ENCODE measurements at places on chromosomes 13 and 19.

- DNase-seq = no peak
These were observed 1373.7 kb downstream of the PCDH9 start for GRCh38 chr13:65856431-65856830.

- DNase-seq = no peak
These were observed 144.5 kb downstream of the NALCN start for GRCh38 chr13:101271681-101272245.

DNA sequence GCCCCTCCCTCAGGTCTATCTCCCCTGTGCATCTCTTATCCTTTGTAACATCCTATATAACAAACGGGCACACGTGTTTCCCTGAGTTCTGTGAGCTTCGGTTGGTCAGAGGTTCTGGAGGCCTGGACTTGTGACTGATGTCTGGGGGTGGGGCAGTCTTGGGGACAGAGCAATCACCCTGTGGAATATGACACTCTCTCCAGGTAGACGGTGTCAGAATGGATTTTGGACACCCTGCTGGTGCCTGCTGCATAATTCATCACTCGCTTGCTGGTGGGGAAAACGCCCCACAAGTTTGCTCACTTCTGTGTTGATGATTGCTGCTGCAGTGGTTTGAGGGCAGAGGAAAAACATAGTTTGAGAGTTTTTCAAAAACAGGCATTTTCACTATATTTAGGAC is 223.2 kb downstream of the UQCRFS1 start:
- DNase-seq = no peak

- DNase-seq = no peak
These were observed 65.3 kb upstream of the TM9SF2 start for GRCh38 chr13:99435998-99436397.

DNA sequence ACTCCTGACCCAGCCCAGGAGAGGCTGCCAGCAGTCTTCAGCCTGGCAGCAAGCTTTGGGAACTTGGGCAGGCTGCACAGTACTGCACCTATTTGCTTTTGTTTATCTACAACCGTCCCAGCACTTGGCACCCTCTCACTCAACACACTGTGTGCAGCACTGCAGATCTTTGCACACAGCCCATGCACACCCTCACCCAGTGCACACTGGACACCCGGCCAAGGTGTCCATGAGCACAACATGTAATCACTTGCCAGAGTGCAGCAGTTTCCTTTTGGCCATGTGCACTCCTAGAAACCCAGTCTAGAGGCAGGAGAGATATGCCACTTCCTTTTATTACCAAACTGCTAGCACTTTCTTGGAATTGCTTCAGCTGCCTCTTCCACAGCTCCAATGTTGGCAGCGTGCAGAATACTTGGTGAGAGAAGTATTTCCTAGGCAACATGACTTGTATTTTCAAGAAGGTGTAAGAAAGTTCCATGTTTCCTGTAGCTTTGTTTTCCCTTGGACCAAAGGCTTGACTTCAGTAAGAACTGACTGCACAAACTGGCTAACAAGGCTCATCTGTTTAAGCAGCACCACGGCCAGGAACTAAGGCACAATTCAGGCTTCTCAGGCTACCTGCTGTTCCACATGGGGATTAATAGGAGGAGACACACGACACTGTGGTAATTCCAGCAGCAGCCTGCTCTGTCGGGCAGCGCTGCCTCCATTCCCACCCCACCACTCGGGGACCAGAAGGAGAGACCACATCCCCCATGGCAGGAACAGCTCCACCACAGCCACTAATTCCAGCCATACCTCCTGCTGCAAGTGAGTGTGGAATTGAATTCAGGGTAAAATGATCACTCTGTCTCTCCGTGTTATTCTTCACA is 15.3 kb downstream of the ATP7B start:
- DNase-seq = no peak
